ENCODE measurements at places on chromosomes 6 and 20.

DNA sequence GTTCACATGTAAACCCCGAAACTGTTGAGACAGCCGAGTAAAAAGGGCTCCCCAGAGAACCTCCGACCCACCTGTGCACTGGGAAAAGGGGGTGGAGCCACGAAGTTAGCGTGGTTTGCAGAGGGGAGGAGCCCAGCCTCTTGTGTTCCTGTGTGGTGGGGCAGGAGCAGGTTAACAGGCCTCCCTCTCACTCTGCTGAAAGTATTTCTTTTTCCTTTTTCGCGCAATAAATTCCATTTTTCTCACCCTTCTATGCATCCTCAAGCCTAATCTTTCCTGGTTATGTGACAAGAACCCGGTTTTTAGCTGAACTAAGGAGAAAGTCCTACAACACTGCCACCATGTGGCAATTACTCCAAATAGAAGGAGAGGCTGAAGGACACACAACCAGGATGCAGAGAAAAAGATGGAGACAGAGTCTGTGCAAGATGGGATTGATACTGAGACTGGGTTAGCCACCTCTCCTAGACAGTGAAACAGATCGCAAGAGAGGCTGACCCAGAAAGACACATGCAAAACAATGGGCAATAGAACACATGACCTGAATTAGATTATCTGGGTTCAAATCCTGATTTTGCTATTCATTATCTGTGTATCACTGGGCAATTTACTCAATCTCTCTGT lies 168.7 kb upstream of the PRSS16 start:
- DNase-seq = peak; percentile 82

DNA sequence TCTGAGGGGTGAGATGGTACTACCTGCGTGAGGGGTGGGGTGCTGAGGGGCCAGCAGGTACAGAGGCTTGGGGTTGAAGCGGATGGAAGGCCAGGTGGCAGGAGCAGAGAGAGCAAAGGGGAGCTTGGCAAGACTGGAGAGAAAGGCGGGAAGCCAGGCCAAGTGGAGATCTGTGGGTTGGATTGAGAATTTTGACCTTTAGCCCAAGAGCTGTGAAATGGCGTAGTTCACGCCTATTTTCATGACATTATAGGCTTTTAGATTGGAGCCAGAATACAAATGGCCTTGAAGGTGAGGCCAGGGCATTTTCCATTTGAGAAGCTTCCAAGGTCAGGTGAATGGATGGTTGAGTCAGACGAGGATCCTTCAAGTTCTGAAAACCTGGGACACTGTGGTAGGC lies 2.5 kb downstream of the ATRN start:
- no peak for DNase-seq

- DNase-seq = no peak
Measured at GRCh38 chr6:129793447-129793846, 67.7 kb downstream of the TMEM244 start.

- DNase-seq = no peak
Measured at GRCh38 chr6:38586992-38587391, 52.7 kb downstream of the BTBD9 start.

GRCh38 chr6:24431045-24431451 lies 28.3 kb downstream of the MRS2 start:
- DNase-seq = peak; percentile 66

All from cardiac fibroblast (primary cell).